Occipital lobe (tissue), 3 donors: ENCODE measurements at places on chromosomes 12 and 14.

DNA sequence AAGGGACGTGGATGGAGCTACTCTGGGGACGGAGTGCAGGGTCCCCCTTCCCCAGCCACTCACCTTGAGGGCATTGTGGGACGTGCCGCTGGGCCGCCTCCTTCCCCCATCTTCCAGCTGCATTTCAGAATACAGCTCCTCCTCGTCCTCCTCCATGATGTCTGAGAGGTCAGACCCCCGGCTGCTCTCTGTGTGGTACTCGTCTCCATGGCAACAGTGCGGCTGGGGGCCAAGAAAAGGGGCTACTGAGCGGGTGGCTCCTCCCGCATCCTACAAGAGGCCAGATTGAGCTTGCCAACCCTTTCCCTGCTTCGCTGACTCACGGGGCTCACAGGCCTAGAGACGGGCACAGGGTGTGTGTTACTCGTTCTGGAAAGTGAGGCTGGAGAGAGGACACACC lies 90.4 kb downstream of the PIWIL1 start:
- no peak for DNase-seq

GRCh38 chr12:77571127-77571526 lies 259.6 kb upstream of the NAV3 start:
- no peak for DNase-seq

DNA sequence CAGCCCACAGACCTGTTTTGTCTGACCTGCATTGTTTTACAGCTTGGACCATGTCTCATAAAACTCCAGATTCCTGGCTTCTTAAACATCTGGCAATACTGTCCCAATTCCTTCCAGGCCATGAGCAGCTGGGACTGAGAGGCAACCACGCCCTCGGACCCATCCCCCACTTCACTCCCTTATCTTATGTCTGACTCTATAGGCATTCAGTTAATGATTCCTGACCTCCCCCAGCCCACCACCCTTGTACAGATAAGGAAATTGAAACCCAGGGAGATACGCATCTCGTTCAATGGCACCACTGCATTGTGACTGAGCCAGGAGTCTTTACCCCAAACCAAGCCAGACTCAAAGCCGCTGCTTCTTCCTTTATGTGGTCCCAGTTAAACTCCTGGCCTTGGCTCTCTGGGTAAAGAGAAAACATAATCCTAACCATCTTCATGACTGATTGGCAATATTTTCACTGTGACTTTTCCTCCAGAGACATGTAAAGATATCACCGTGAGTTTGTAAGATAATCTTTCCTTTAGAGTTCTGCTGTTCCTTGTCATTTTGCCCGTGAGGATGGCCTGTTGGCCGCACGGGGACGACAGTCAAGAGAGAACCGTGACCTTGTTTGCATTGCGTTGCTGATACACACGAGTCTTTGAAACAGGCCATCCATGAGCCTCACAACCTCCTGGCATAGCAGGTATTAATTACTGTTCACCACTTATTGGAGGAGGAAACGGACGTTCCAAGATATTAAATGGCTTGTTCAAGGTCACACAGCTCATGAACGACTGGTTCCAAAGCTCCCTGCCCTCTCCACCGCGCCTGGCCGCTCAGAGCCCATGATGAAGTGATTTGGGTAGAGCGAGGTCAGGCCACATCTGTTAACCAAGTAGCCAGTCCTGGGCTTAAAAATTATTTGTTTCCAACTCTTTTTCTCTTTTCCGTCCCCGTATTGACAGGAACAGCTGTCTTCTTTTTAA lies 39.4 kb downstream of the MAP1LC3B2 start:
- DNase-seq = no peak

- DNase-seq = no peak
These were observed 202.3 kb downstream of the KIF21A start for GRCh38 chr12:39240587-39240986.

GRCh38 chr12:6292606-6293005 lies 17.9 kb upstream of the PLEKHG6 start:
- DNase-seq = no peak

GRCh38 chr12:76455582-76456345 lies 103.8 kb downstream of the OSBPL8 start:
- no peak for DNase-seq

DNA sequence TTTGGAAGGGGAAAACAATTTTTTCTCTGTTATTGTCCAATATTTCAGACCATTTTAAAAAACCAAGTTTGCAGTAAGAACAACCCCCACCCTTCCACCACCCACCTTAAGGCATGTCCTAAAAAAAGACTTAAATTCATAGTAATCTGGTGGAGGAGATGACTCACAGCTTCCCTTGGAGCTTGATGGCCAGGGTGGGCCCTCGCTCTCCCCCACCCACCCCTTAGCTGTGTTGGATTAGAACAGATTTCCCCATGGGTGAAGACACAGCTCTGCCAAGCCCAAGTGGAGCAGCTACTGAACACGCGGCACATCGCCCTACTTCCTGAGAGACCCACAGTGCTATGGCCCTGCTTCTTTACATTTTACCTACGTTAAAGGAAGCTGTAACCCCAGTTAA lies 140.3 kb downstream of the GCH1 start:
- no peak for DNase-seq
